ENCODE measurements at places on chromosomes 3 and 15.

DNA sequence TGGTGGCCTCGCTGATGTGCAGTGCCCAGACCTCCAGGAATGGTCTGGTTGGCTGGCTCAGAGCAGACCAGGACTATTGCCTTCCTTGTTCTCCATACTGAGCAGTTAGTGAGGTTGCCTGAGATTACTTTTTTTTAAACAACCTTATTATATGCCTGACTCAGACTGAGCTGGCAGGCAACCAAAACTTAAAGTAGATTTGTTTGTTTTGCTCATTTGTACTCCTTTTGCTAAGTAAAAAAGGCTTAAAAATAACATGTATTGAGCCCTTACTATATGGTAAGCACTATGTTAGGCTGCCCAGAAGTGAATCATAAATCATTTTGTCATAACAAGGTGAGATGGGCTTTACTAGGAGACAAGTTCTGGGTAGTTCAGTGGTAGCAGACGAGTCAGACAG is 92.4 kb downstream of the GHSR start:
- no peak for DNase-seq

- DNase-seq: no peak
Observed at GRCh38 chr15:100727291-100727851, 125.0 kb downstream of the ASB7 start.

DNA sequence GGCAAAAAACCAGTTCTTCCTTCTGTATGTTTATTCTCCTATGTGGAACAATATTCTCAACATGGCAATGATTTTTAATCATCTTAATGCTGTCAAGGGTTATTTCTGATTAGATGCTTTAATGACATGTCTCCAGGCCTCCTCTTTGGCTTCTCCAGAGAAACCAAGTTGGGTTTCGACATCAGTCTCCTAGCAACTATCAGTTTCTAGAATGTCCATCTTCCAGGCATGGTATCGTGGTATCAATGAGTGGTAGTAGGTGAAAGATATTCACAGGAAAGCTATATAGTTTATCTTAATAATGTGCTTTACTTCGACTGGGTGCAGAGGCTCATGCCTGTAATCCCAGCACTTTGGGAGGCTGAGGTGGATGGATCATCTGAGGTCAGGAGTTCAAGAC is 128.5 kb downstream of the C3orf70 start:
- DNase-seq: no peak

DNA sequence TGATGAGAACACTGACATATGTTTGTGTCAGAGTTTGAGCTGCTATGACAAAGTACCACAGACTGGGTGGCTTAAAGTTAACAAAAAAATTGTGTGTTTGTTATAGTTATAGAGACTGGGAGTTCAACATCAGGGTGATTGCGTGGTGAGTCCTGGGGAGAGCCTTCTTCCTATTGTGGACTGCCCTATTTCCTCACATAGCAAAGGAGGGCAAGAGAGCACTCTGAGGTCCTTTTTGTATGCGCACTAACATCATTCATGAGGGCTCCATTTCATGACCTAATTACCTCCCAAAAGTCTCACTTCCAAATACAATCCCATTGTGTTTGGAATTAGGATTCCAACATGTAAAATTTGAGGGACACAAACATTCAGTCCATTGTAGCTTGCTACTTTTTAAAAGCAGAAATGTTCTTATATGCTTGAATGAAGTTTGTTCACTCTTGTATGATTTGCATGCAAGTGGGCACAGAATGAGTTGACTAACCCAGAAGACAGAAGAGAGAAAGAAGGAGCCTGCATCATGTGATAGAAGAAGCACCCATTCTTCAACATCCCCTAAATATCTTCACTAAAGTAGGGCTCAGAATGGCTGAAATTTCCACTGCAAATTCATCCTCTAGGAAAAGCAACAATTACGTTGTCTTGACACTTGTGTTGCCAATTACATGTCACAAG is 18.9 kb upstream of the ALCAM start:
- no peak for DNase-seq

DNA sequence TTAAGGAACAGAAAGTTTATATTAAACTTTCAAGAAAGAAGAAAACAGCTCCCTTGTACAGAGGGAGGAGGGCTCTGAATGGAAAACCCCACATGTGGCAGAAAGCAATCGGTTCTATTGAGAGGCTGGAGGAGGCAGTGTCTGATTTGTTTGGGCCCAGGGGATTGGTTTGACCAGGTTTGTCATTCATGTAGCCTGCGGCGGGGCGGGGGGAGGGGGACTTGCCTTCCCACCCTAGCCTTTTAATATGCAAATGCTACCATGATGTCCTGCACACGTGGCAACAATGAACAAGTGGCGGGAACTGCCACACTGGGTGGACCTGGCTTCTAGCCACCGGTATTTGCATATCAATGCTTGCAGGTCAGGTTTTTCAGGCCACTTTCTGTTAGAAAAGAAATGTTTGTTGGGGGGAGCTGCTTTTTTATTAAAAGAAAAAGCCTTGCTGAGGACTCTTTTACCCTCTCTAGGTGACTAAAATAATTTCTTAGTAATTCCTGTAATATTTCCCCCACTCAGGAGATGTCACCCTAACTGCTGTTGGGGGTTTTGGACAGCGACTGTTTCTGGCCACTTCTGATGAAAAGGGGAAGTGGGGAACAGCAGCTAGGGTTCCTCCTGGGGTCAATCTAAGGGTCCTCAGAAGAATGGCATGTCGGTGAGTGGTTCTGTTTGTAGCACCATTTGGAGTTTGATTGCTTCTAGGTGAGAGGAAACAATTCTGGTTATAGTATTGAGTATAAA is 691.2 kb downstream of the TBL1XR1 start:
- DNase-seq: no peak

DNA sequence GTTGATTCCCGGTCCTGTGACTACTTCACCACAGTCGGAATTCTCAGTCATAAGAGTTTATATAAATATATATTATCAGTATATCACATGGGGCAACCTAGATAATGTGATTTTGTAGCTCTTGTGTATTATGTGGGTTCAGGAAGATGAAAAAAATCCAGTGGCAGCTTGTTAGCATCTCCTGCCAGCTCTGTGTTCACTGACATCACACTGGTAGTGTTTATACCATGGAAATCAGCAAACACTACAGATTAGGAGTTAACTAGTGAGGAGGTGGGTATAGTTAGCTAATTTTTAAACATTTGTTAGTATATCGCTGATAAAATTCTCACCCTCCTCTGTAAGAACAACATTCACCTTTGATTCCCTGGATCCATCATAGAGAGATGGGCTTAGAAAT is 44.5 kb upstream of the KCNMB2 start:
- DNase-seq: no peak
